Stimulated activated CD8-positive, alpha-beta memory T cell treated with anti-CD3 and anti-CD28 coated beads, Interleukin-15, amount 100 ng/mL, for 48 hours (primary cell): ENCODE measurements at places on chromosomes 7 and 10.

DNA sequence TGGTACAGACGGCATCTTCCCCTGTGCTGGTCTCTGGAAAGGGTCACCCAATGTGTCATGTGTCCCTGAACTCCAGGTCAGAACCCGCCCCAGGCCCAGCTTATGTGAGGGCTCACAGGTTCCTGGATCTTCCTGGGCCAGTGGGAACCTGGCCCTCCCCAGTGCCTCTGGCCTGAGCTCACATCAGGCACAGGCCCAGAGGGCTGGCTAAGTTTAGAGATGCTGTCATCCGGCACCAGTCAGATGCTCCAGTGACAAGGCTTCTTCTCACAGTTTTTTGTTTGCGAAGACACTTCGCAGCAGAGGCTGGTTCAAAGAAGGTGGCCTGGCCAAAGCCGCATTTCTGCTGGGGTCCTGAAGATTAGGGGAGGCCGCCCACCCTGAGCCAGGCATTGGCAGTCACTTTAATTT is 11.8 kb downstream of the CAMK2B start:
- no peak for DNase-seq

DNA sequence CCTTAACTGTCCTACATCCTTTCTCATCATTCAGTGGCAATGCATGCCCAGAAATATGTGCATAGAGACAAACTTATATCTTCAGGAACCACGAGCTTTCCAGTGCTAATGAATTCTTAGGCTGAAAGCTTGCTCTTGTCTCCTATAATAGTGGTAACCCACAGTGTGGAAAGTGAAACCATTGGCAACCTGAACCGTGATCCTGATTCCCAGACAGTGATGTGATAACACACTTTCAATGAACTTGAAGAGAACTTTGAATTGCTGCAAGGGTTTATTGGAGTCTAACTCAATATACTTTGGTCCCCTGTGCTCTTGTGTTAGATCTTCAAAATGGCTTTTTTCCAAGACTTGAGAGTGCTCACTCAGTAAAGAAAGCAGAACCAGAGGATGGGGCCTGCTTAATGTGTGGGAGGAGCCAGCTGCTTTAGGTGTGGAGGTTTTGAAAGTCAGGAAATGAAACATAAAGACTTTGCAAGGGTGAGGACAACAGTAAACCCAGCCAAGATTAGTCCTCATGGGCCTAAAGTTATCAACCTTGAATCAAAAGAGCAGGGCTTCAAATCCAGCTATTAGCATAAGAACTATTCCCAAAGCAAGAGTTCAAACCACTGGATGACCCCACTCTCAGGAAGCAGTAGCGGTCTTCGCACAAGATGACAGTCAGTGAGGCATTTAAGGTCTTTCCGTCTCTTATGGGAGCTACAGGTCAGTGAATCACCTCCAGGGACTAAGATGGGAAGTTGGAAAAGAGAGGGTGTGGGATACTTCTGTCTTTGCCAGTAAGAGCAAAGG is 332.4 kb upstream of the NRP1 start:
- no peak for DNase-seq

GRCh38 chr7:12610899-12611298 is 40.4 kb downstream of the SCIN start:
- DNase-seq, result no peak

GRCh38 chr7:38669965-38670520 is 38.9 kb upstream of the AMPH start:
- DNase-seq, result no peak

GRCh38 chr10:132699411-132700155 is 86.4 kb downstream of the NKX6-2 start:
- no peak for DNase-seq

GRCh38 chr7:83301416-83301815 is 138.7 kb upstream of the PCLO start:
- no peak for DNase-seq
